Fibroblast of skin of abdomen (primary cell): ENCODE measurements at places on chromosomes 5 and 9.

DNA sequence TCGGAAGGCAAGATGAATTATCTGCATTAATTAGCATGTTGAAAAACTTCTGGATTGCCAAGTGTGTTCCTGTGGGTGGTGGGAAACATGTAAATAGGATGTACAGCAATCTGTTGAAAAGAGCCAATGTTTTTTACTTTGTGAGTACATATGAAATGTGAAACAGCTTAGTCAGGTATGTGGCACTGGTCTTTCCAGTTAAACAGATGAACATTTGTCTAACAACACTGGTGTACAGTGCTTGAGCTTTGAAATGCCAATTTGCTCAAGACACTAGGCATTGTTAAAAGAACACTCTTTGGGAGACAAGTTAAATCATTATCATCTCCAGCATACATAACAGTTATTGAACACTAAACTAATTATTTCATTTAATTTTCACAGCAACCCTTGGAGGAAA is 107.3 kb upstream of the SLC24A2 start:
- no peak for DNase-seq

- DNase-seq = no peak
These were observed 349.1 kb upstream of the DAP start for GRCh38 chr5:11110128-11110527.

GRCh38 chr5:171412186-171412585 is 7.3 kb upstream of the FGF18 start:
- no peak for DNase-seq

GRCh38 chr9:83699615-83700014 is 8.1 kb downstream of the UBQLN1 start:
- no peak for DNase-seq

- peak; percentile 98 for DNase-seq
These were observed 1028.5 kb downstream of the NR2F1-AS1 start for GRCh38 chr5:92552206-92553160.

DNA sequence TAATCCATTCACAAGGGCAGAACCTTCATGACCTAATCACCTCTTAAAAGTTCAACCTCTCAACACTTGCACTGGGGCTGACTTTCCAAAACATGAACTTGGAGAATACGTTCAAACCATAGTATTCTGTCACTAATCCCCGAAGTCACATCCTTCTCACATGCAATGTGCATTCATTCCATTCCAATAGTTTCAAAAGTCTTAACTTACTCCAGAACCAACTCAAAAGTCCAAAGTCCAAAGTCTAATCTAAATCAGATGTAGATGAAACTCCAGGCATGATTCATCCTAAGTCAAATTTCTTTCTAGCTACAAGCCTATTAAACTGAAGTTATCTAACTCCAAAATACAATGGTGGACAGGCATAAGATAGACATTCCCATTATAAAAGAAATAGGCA is 21.7 kb upstream of the ADAMTSL1 start:
- DNase-seq = no peak

GRCh38 chr9:251398-251797 is 36.7 kb downstream of the DOCK8 start:
- no peak for DNase-seq

DNA sequence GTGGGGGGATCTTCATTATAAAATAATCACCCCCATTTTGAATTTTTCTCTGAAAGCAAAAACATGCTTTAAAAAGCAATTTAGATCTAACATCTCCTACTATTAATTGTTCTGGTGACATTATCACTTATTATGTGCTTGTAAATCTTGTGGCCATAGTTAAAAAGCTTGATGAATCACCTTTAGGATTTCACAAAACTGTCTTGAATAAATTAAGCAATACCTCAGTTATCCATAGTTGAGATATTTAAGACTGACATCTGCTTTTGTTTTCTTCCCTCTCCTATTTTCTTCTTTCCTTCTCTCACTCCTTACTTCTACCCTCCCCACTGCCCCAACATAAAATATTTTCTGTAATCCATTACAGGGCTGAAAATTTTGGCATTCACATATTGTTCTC is 84.8 kb downstream of the SLC1A3 start:
- DNase-seq = peak; percentile 48

DNA sequence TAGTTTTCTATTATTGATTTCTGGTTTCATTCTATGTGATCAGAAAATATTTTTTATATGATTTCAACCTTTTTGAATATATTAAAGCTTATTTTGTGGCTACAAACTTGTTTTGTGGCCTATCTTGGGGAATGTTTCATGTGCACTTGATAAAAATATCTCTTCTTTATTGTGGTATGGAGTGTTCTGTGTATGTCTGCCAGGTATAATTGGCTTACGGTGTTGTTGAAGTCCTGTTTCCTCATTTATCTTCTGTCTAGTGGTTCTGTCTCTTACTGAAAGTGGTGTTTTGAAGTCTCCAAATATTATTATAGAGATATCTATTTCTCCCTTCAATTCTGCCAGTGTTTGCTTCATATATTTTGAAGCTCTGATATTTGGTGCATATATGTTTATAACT is 9.6 kb downstream of the CARD19 start:
- no peak for DNase-seq

GRCh38 chr9:117739624-117740347 is 35.6 kb downstream of the TLR4 start:
- no peak for DNase-seq

GRCh38 chr5:143836161-143836725 is 24.3 kb downstream of the HMHB1 start:
- DNase-seq = peak; percentile 71

DNA sequence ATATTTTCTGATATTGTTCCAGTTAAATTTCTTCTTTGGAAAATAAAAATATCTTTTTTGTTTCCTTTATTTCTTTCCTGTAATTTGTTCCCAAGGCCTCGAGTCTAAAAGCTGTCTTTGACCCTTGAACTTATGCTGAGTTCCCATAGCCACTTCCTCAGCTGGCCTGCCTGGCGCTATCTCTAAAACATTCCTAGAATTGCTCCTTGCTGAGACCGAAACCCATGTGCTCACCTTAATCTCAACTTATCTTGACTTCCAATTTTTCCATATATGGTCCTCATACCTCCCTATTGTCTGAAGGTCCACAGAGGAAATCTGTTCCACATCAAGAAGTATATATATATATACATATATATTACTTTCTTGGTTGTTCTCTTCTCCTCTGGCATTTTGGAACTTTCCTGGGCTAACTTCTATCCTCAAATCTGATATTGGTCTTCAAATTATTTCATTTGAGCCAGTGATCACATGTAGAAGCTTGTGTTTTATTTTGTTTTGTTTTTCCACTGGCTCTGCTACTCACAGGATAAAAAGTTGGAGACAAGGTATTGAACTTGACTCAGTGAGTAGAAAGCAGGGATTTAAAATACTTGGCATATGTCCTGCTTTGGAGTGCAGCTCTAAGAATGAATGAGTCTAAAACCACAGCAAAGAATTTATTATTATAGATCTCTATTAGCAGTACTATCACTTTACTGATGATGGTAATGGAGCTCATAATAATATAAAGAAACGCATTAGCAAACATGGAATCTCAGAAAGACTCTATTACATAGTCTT is 45.2 kb downstream of the ENC1 start:
- peak; percentile 74 for DNase-seq

DNA sequence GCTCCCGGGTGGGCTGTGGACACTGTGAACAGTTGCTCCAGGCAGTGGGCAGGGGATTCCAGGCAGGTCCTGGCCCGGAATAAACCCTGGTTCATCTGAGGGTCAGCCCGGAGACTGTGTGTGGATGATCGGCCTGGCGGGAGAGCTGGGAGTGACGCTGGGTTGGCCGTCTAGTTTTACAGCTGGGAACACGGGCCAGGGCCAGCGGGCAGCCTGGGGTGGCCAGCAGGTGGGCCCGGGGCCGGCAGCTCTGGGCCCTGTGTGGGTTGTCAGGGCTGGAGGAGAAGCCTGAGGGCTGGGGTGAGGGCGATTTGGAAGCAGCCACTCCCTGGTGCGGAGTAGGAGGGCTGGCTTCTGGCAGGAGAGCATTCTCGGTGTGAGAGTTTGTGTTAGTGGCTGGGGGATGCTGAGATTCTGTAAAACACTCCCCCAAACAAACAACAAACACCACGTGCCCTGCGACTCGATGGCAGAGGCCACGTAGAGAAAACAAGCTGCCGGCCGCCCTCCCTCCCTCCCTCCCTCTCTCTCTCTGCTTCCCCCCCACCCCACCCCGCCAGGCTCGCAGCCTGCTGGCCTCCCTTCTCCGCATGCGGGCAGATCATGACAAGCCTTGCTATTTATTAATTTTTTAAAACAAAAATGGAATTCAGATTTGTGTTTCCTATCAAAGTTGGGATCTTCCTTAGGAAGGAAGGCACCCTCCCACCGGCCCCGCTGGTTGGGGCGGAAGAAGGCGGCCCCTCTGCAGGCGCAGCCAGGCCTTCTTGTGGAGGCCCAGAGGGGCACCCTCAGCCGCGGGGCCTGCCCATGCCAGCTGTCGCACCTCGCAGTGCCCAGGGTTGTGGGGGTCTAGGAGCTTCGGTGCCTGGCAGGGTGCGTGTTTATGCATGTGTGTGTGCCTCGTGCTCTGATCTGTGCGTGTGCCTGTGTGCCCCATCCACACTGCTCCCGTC is 49.5 kb downstream of the RXRA start:
- peak; percentile 17 for DNase-seq

GRCh38 chr9:121610638-121610953 is 40.8 kb upstream of the DAB2IP start:
- DNase-seq = no peak

- no peak for DNase-seq
These were observed 23.8 kb upstream of the IQGAP2 start for GRCh38 chr5:76379316-76379715.

GRCh38 chr5:138583984-138584637 is 8.9 kb upstream of the HSPA9 start:
- no peak for DNase-seq

DNA sequence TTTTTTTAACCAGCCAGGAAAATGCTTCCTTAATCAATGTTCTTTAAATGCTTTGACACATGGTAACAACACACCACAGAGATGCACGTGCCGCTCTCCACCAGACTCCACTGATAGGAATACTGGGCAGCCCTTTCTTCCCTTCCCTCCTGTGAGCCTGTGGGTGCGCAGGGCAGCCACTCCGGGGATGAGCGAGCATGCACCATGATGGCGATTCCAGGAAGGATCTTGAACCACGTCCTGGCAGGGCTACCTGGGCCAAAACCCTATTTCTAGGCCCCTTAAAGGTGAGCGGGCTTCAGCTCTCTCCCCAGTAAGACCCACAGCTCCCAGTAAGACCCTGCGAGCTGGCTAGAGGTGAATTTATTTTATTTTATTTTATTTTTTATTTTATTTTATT is 128.2 kb downstream of the MVB12B start:
- no peak for DNase-seq

GRCh38 chr5:15936505-15937245 is 242.9 kb downstream of the MARCHF11 start:
- no peak for DNase-seq

GRCh38 chr9:91840469-91840868 is 109.6 kb downstream of the ROR2 start:
- DNase-seq = no peak

DNA sequence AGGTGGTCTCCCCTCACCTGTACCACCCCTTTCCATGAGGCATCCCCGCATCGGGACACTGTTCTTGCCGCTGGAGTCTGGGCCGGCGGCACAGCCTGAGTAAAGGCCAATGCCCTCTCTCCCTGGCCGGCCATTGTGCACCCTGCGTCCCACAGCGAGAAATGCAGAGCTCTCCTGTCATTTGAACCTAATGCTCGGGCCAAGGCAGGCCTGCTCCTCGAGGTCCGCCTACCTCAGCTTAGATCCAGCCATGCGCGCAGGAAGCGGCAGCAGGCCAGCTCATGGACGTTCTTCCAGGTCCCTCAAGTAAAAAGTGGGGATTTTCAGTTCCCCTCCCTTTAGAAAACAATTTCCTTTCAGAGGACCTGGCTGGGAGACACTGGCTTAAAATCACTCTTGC is 135.0 kb downstream of the HSD17B3 start:
- no peak for DNase-seq
